Right ventricle myocardium superior (tissue), 1 donor: ENCODE measurements at places on chromosomes 5 and 9. TPM values are rescaled to one million over a fixed set of nuclear protein-coding genes. Genes with fewer than 3 reads are reported as not detected.

- no peak for DNase-seq
Measured at GRCh38 chr9:6959270-6960000, 201.7 kb downstream of the KDM4C start.

GRCh38 chr9:95852059-95853032 is 23.1 kb upstream of the ERCC6L2 start:
- no peak for DNase-seq

DNA sequence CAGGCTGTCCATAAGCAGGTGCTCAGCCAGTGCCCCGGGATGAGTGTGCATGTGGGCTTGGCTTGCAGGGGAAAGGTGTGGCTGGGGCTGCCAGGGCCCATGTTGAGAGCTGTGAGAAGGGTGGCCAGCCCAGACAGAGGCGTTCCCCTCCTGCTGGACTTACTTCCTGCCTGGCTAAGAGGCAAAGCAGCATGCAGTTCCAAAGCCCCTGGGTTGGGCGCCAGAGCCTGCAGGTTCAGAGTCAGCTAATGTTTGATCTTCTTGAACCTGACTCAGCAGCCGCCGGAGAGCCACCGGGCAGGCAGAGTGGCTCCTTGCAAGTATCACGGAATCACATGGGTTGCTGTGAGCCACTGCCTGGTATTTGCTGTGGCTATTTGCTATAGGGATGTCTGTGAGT is 168.4 kb upstream of the MAP1B start:
- peak; percentile 39 for DNase-seq

DNA sequence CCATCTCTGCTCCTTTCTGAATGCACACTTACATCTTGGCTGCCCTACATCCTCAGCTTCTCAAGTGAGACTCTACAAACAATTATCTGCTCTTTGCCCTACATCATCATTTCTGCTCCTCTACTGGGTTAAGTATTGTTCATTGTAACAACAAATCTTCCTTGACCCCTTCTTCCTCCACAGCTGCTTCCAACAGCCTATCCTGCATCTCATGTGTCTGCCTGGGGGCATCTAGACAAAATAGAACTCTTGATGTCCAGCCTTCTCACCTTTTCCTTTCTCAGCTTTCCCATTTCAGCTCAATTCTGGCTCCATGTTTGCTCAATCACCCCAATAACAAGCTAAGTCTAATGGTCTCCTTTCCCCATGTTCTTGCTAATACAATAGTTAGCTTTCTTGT is 509.8 kb downstream of the DIRAS2 start:
- no peak for DNase-seq

- no peak for DNase-seq
Measured at GRCh38 chr5:11311272-11311671, 550.2 kb upstream of the DAP start.

GRCh38 chr9:111250875-111251842 is 78.9 kb downstream of the OR2K2 start:
- DNase-seq = no peak

DNA sequence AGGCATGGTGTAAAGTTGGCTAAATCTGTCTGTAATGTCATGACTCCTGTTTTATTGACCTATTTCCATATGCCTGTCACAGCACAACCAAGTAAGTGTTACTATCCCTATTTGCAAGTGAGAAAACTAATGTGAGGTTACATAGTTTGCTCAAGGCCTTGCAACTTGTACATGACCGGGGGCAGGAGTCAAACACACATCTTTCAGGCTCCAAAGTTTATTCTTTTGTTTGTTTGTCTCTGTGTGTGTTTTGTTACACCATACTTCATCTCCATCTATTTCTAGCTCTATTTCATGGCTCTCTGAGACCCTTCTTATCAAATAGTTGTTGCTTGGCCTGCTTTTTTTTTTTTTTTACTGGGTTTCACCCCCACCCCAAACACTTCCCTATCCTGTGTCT is 70.2 kb downstream of the CMYA5 start:
- DNase-seq = no peak

DNA sequence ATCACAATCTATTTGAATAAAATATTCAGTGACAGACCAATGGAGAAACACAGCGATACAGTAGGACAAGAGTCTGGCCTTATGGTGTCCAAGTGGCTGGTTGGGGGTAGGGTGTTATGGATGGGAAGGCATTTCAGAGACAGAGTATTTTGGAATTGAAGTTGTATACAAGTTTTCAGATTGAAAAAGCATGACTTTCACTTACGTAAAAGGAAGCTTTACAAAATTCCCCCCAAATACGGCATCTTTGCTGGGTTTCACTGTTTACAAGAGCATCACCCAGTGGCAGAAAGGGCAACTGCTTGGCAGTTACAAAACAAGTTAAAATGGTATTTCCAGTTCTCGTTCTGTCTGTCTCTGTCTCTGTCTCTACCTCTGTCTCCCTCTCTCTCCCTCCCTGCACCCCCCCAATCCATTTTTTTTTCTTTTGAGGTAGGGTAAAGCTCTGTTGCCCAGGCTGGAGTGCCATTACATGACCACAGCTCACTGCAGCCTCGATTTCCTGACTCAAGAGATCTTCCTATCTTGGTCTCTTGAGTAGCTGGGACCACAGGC is 86.2 kb downstream of the PTPN3 start:
- DNase-seq = no peak

DNA sequence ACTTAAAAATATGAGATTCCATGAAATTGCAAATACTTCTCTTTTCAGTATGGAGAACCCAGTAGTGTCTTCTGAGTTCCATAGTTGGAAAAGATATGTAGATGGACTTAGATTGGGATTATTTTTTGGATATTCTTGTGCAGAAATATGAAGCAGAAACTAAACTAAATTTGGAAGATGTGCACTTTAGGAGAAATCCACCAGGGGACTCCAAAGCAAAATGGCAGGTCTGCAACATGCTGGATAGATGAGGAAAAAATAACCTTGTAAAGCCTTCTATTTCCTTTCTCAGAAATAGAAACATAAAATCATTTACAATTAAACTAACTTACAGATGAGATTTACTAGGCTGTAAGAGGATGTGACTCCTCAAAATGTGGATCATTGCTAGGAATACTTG is 49.2 kb upstream of the MINAR2 start:
- no peak for DNase-seq

DNA sequence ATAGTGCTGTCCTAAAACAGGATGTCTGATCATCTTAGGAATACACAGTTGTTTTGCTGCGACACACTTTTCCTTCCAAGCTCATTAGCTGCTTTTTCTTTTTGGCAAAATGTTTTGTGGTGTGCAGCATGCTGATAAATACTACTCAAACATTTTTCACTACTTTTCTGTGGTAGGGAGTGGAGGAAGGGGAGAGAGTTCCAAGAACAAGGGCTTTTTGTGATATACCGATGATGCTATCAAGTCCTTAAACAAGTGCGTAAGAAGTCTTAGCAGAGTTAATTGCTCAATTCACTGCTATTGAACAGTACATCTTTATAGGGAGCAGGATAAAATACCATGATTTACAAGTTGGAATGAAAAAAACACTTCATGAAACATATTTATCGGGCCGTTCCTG is 23.6 kb upstream of the TEK start:
- DNase-seq = no peak

DNA sequence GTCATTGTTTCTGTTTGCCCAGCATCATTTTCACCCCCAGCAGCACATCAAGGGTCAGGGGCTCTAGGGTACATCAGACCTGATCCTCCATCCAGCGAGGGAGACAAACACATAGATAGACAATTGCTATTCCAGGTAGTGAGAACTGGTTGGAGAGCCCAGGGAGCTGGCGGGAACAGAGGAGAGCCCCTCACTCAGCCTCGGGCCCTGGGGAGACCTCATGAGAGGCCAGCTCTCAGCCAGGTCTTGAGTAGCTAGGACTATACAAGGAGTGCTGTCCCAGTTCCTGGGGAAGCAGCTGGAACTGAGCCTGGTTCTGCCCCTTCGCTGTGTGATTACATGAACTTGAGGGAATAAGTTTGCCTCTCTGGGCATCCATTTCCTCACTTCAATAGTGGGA is 80.3 kb downstream of the HRH2 start:
- no peak for DNase-seq

FST gene
- total RNA-seq = 5.8 TPM

RIMOC1 gene
- 10.9 TPM for total RNA-seq

NRG2 gene
- 2.1 TPM for total RNA-seq

TCF7 gene
- 2.2 TPM for total RNA-seq
